ENCODE measurements at places on chromosomes 3 and 15. TPM values are rescaled to one million over a fixed set of nuclear protein-coding genes. Genes with fewer than 3 reads are reported as not detected.

COL6A5 gene
- not detected for total RNA-seq

GP5 gene
- total RNA-seq, result 0.10 TPM

KIF15 gene
- 0.25 TPM for total RNA-seq

SCN11A gene
- not detected for total RNA-seq

C3orf70 gene
- 1.1 TPM for total RNA-seq

AMOTL2 gene
- total RNA-seq, result 17.9 TPM

CHRM5 gene
- total RNA-seq, result not detected

B3GALNT1 gene
- not detected for total RNA-seq

CCR8 gene
- not detected for total RNA-seq

FBXO40 gene
- total RNA-seq, result 20.6 TPM

ASB14 gene
- total RNA-seq, result 2.8 TPM

SH2D7 gene
- total RNA-seq, result not detected

ECE2 gene
- total RNA-seq, result not detected

HRG gene
- total RNA-seq, result 1.1 TPM

SLC28A2 gene
- total RNA-seq, result not detected

CRYGS gene
- 2.1 TPM for total RNA-seq

USP50 gene
- 0.71 TPM for total RNA-seq

SLC22A13 gene
- 0.29 TPM for total RNA-seq

Data from gastrocnemius medialis (tissue), 4 donors.